ENCODE measurements at places on chromosomes 3 and 15.

- DNase-seq = no peak
Measured at GRCh38 chr15:79185199-79185598, 94.6 kb upstream of the RASGRF1 start.

GRCh38 chr15:68812597-68813431 is 7.9 kb downstream of the ANP32A start:
- no peak for DNase-seq

DNA sequence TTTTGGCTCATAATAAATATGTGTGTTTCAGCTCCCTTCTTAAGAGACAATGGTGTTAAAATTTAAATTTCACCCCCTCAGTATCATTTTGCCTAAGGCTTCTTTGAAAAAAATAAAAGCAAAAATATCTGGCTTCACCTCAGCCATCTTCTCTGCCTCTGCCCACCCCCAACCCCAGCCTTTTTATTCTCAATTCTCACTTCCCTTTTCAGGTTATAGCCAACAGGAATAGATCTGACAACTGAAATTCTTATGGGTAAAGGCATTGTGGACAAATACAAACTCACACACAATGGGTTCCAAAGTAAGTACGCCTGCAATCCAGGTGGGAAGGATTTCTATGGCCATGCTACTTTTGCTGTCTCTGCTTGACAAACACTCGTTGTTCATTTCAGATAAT is 399.0 kb upstream of the ARRDC4 start:
- no peak for DNase-seq

- DNase-seq = no peak
Measured at GRCh38 chr15:73952171-73952912, 26.1 kb downstream of the LOXL1 start.

DNA sequence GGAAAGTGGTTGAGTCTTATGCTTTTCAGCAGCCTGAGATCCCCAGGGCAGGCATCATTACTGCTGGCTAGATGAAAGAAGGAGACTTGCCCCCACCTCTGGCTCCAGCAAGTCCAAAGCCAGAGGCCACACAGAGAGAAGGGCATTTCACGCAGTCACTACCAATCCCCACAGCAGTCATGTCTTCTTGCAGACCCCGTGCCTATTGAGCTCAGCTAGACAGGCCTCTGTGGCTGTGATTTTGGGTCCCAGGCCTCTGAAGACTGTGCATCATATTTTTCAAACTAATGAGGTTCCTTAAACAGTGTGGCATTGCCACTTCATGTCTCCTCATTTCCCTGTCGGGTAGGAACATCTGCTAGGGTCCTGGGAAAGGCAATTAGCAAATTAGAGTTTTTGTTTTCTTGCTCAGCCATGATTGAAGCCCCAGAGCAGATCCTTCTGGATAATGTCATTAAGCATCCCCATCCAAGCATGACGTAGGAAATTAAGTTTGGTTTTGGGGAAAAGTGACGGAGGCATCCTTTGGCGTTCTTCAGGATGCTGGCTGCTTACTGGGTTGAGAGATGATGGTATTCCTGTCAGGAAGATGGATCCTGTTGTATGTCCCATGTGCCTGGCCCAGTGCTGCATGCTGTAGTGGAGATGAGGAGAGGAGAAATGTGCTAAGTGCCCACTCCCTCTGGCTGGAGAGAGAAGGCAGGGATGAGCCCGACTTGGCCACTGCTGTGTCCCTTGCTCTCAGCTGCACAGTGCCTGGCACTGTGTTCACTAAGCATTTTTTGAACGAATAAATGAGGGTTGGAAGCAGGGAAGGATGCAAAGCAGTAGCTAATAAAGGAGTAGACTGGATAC is 7.0 kb downstream of the SPSB4 start:
- DNase-seq = no peak

DNA sequence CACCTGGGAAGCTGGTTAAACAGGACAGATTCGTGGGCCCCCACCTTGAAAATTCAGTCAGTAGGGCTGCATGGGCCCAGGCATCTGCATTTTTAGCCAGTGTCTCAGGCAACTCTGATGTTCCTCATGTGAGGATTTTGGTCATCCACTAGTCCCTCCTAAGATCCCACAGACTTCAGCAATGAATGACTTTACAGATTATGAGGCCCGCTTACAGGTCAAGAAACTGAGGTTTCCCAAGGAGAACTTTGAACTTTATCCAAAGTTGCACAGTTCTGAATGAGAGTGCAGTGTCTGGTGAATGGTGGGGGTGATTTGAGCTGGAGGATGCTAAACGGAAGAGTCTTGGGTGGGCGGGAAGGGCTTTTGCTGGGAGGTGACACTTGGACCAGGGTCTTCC is 27.2 kb downstream of the SLC6A6 start:
- DNase-seq = no peak

Measured in activated CD4-positive, CD25-positive, alpha-beta regulatory T cell treated with anti-CD3 and anti-CD28 coated beads, Interleukin-2, amount 50 U/mL, for 72 hours (primary cell).